ENCODE measurements at places on chromosomes 16 and 17. TPM values are rescaled to one million over a fixed set of nuclear protein-coding genes. Genes with fewer than 3 reads are reported as not detected.
A peak's percentile ranks its signal among the peaks of the same experiment; 100 is the strongest.

Gene TAC4
- total RNA-seq = not detected

Gene CCL16
- not detected for total RNA-seq

Gene TBX21
- 2.1 TPM for total RNA-seq

GRCh38 chr17:60390186-60390585 lies 1.7 kb downstream of the USP32 start:
- DNase-seq = no peak

DNA sequence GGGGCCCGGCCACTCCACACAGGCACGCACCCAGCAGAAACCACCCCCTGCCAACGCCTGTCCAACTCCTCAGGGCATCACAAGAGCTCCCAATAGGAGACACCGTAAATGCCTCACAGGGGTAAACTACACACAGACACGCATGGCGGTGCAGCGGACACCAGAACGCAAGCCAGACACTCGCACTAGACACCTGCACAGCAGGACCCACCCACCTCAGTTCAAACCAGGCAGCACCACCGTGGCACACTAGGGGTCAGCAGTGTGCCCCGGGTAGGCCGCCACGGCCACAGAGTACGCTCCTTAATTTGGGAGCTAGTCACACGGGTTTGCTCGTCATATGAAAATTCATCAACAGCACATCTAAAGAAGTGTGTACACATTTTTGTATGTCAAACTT lies 3.4 kb downstream of the SLC38A10 start:
- peak; percentile 65 for DNase-seq

Gene KRTAP1-5
- total RNA-seq = 0.60 TPM

DNA sequence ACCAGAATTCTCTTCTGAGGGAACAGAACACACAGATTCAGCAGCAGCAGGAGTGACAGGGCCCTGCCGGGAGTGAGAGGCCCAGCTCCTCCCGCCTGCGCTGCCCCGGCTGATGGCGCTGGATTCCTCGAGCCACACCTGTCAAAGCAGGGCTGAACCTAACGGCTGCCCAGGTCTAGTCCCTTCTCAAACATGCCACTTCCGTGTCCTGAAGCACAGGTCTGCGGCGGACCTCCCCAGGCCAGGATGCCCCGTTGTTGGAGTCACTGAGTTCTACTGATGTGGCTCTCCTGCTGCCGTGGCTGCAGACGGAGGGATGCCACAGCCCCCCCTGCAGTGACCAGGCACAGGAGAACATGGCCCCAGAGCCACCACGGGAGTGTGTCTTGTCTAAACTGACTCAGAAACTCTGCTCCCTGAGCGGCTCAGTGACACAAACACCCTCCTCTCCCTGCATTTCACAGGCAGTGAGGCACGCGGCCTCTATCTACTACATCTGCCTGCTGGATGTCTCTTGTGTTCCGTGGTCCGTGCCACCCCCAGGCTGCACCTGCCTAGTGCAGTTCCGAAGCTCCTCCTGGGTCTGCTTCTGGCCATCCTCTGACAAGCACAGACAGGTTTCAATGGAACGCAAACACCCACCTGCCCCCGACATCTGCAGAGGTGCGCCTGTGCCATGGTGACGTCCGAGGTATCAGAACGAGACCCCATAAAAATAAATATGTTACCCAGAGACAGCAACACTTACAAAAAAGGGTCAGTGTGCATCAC lies 44.7 kb upstream of the DNAH17 start:
- no peak for DNase-seq

GRCh38 chr17:80706463-80706867 lies 161.8 kb downstream of the RPTOR start:
- DNase-seq = no peak

- DNase-seq = peak; percentile 26
These were observed 24.9 kb upstream of the RFFL start for GRCh38 chr17:35088356-35088880.

- DNase-seq = no peak
These were observed 39.4 kb downstream of the TMEM186 start for GRCh38 chr16:8758022-8758421.

Gene TXNDC17
- 85.2 TPM for total RNA-seq

DNA sequence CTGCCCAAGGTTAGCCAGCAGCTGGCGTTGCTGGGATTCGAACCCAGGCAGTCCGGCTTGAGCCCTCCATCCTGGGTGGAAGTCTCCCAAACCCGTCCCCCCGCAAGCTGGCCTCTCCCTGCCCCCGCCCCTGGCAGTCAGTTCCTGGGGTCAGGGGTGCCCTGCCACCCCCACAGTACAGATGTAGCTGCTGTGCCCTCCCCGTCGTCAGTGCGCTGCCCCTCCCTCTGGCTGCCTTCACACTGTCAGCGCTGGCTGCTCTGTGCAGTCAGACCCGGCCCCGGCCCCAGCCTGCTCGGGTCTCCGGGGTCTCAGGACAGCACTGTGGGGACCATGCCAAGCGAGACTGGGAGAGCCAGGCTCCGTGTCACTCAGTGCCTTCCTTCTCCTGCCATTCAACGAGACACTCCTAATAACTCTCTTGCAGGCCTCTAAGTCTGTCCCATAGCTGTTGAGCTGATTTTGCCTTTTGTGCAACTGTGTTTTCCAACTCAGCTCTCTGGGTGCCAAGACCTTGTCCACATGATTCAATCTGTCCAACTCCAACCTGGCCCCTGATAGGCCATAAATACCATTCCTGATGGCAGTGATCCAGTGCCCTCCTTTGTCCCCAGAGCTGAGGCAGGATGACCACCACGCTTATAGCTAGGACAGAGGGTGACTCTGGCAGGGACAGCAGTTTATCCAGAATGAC lies 55.5 kb upstream of the IL34 start:
- DNase-seq = peak; percentile 45

DNA sequence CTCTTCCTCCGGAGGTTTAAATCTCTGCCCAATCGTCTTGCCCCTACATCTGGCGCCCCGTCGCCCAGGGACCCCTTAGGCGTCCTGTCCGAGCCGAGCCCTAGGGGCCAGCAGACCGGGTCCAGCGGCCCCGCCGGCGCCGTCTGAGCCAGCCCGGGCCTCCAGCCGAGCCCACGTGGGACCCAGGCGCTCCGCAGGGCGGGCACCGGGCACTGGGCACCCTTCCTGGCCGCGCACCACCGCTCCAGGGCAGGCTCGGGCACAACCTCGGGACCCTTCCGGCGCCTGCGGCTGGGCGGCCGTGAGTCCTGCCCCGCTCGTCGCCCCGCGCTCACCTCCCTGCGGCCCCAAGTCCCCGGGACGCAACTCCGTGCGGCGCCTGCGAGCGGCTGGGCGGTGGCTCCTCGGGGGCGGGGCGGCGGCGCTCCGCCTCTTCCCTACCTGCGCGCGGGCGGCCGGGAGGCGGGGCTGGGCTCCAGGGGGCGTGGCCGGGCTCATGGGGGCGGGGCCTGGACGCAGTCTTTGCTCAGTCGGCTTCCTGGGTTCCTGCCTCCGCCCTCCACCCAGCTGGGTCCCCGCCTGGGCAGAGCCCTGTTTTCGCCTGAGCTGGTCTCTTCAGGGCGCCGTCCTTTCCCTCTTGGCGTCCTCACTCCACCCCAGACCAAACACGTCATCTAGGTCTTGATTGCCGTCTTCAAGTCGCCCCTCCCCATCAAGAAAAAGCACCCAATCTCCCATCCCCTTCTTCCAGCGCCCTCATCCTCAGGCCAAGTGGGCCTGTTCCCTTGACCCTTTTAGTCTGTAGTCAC lies at the start of gene RHBDF2:
Gene RHBDF2 (minus strand): TSS at position 406 of the 809 bp plus-strand sequence. CDS start 19,899 bp downstream, outside the sequence.
- DNase-seq = peak; percentile 79

DNA sequence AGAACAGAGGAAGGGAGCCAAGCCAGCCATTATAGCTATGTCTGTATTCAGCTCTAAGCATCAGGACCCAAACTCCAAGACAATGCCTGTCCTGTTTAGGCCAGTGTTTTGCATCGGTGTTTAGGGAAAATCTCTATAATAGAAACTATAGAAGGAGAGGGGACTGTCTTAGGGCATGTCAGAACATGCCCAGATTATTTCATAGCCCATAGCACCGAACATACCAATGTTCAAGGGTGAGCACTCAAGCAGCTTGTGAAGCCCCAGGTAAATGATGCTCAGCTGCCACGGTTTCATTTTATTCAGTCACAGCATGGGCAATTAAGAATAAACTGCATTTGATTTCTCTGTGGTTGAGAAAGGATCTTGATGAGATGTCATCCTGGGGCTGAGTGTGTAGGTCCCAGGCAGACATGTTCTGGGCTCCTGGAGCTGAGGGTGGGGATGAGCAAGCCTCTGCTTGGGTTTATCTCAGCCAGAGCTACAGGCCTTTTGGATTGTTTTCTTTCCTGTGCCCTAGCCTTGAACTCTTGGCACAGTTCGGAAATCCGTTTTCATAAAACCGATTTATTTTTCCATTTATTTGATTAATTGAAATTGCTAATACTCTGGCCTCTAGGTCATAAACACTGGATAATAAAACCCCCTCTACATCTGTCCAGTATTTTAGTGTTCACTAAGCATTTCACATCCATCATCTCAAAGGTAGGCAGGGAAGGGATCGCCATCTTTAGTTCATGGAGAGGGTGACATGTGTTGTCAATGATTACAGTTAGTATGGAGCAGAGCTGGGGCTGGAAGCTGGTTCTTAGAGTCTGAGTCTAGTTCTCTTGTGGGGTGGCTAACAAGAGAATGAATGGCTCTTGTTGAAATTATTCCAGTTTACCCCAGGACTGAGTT lies 290.7 kb upstream of the ASIC2 start:
- no peak for DNase-seq

- no peak for DNase-seq
These were observed 15.2 kb downstream of the TRAP1 start for GRCh38 chr16:3702082-3702481.

DNA sequence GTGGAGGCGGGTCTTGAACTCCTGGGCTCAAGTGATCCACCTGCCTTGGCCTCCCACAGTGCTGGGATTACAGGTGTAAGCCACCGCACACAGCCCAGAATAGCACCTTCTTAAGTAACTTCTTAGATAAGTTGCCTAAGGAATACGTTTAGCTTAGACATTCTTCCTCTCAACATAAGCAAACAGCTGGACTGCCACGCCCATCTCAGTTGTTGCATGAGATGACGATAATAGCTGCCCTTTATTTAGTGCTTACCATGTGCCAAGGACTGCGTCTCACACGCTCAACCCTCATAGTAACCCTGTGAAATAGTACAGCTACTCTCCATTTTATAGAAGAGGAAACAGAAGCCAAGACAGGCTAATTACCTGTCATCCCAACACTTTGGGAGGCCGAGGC lies 11.8 kb downstream of the HASPIN start:
- no peak for DNase-seq

DNA sequence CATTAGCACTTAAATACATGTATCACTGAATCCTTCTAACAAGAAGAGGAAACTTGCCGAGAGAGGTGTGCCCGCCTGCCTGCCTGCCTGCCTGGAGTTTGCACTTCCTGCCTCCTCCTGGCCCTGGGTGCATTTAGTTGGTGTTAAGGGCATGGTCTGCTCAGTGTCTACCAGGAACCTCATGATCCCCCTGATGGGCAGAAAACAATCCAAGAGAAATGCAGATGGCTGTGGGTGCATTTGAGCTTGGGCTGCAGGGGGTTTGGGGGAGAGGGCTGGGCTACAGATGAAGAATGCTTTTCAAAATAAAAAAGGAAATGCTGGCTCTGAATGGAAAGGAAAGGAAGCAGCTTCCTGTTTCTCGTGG lies 10.1 kb downstream of the KSR1 start:
- no peak for DNase-seq
